ENCODE measurements at places on chromosomes 5 and 9. TPM values are rescaled to one million over a fixed set of nuclear protein-coding genes. Genes with fewer than 3 reads are reported as not detected.

DNA sequence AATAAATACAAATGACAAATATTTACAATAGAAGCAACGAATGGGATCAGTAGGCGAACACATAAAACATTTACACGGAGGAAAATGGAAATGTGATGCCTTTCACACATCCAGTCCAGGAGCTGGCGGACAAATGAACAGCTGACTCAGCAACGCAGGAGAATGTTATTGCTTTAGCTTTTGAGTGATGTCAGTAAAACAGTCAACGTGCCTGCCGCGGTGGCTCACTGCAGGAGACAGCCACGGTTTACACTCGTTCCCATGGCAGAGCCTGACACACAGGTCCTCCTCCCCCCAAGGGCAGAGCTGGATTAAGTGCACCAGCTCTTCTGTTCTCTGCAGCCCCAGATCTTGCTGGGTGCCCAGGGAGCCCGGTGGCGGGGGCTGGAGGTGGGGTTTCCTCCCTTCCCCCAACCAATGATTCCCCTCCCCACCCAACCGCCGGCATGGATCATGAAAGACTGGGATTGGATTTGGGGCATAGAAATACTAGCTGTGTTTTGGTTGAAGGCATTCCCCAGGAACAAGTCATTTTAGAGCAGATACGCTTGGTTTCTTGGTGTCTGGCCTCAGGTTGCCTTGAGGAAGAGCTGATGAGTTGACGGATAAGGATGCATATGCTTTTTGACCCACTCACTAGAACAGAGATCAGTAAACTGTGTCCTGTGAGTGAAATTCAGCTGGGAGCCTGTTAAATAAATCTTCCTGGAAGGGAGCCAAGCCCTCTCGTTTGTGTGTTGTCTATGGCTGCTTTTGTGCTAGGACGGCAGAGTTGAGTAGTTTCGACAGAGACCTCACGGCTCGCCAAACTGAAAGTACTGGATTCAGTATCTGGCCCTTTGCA is 12.5 kb downstream of the STC2 start:
- peak; percentile 92 for DNase-seq

GRCh38 chr5:164504141-164504772 is 998.8 kb downstream of the MAT2B start:
- DNase-seq, result peak; percentile 71

SLC45A2 gene
- polyA plus RNA-seq, result 0.46 TPM

DNA sequence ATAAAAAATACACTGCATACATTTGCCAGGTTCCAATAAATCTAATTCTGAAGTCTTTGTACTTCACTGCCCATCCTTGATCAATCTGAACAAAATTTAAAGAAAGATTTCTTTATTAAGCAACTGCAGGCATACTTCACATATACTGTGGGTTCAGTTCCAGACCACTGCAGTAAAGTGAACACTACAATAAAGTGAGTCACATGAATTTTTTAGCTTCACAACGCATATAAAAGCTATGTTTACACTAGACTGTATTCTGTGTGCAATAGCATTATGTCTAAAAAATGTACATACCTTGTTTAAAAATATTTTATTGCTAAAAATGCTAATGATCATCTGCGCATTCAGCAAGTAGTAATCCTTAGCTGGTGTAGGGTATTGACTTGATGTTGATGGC is 52.1 kb downstream of the SSBP2 start:
- DNase-seq, result no peak

DNA sequence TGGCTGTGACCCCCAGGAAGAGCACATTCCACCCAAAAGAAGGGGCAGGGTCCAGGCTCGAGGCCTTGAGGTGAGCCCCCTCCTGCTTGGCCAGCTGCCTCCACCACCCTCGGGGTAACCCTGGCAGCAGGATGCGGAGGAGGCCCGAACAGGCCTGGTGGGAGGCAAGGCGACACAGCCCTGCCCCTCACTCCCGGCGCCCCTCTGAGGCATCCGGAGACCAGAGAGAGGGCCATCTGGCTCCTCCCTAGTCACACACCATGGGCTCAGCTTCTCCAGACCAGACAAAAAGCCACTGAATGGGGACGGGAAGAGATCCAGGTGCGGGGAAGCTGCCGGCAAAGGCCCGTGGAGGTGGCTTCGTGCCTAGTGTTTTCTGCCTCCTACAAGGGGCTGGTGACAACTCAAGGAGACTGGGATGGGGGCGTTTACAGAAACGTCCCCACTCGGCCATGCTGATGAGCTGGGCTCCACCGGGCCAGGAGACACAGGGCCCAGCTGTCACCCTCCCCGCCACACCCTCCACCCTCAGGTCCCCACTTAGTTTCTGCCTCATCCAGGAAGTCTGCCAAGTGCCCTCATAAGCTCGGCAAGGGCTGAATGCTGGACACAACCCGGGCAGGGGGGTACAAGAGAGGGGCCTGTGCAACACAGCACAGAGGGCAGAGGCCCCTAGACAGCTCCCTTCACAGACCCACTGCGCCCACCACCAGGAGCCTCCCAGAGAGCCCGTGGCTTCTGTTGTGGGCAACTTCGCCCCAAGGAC is 41.9 kb downstream of the NACC2 start:
- peak; percentile 75 for DNase-seq

GRCh38 chr9:23830929-23831730 is 5.1 kb upstream of the ELAVL2 start:
- peak; percentile 73 for DNase-seq

DNA sequence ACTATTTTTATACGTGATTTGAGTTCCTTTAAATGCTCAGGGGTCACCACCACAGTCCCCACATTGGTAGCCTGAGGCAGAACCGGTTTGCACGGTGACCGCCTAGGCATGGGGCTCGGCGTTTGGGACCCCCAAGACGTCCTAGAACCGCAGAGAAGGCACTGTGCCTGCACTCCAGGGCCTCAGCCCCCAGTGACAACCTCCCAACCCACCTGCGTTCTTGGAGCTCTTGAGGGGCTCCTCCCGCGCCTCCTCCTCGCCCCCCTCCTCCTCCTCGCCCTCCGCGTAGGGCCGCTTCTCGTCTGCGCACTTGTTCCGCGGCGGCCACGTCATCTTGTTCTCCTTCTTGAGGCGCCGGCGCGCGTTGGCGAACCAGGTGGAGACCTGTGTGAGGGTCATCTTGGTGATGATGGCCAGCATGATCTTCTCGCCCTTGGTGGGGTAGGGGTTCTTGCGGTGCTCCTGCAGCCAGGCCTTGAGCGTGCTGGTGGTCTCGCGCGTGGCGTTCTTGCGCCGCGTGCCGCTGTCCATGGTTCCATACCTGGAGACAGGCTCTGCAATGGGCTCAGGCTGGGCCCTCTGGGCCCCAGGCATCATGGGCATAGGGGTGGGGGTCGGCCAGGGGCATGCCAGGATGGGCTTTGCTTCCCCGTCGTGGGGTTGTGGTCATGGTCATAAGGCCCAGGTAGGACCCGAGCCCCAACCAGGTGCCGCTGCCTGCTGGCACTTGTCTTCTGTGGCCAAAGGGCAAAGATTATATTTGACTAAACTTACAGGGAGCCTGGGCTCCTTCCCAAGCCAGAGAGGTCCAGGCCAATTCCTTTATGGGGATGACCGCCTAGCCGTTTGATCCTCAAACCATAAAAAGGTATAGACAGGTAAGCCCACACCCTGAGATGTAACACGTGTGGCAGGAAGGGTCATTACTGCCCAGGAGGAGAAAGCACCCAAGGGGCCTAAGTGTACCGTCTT is 3.1 kb downstream of the IRX4 start:
- no peak for DNase-seq

DNA sequence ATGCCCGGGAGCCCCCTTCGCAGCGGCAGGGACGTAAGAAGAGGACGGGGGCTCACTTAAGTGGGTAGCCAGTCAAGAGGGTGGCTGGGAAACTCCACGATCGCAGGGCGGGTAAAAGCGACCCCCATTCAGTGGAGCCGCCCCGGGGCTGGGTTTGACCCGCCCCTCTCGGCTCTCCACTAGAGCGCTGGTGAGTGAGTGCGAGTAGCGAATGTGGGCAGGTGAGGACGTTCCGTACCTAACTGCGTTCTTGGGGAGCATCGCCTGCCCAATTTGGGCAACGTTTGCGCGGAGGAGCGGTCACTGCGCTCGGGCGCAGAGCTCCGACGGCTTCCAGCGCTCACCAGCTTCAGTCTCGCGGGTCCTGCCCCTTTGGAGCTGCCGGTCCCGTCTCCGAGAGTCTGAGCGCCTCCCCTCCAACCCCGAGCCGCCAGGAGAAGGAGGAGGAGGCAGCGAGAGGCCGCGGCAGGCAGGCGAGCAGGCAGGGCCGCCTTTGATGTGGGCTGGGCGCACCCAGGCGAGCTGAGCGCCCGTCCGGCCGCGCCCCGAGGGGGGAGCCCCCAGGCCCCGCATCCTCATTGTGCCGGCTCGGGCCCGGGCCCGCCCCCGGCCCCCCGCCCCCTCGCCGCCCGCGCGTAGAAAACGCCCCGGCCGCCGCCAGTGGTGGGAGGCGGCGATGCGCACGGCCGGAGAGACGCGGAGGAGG is at the start of gene FGF18:
Gene FGF18 (plus strand): TSS at position 666 of the 706 bp plus-strand sequence. CDS start 553 bp downstream, outside the sequence.
- no peak for DNase-seq

- DNase-seq, result no peak
Measured at GRCh38 chr5:45113726-45114125, 305.0 kb downstream of the MRPS30 start.

DNA sequence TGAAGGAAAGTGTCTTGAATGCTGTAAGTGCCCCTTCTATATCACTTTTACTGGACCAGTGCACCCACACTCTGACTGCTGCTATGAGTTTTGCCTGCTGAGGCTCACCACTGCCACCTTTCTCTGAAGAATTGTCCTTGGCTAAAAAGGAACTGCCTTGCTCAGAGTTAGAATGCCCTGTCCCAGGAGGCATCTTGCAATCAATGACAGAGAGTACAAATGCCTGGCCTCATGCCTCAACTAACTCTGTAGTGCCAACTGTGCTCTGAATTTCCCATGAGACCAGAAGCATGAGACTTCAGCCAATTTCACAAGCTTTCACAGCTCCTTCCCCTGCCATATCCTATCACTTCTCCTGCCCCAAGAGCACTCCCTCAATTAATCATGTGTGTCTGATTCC is 569.7 kb downstream of the ZNF608 start:
- DNase-seq, result no peak

DNA sequence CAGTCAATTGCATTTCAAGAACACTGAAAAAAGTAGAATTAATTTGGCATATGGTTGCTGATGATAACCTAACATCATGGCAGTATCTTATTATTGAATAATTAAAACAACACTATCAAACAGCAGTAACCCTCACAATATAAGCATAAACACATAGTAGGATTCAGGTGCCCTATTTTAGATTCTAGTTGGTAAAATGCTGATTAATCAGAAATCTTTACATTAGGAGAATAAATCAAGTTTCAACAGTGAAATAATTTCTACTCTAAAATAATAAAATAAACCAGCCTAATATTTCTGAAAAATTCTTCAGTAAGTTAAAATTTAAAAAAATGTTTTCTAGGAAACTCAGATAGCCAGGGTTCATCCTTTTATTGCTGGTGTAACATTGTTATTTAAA is 76.4 kb upstream of the NUDT12 start:
- DNase-seq, result no peak

ARRDC3 gene
- polyA plus RNA-seq, result 40.3 TPM

GRCh38 chr9:131330814-131331600 is 41.5 kb downstream of the PLPP7 start:
- DNase-seq, result no peak

- DNase-seq, result no peak
Measured at GRCh38 chr5:9339206-9339818, 206.6 kb downstream of the SEMA5A start.

DNA sequence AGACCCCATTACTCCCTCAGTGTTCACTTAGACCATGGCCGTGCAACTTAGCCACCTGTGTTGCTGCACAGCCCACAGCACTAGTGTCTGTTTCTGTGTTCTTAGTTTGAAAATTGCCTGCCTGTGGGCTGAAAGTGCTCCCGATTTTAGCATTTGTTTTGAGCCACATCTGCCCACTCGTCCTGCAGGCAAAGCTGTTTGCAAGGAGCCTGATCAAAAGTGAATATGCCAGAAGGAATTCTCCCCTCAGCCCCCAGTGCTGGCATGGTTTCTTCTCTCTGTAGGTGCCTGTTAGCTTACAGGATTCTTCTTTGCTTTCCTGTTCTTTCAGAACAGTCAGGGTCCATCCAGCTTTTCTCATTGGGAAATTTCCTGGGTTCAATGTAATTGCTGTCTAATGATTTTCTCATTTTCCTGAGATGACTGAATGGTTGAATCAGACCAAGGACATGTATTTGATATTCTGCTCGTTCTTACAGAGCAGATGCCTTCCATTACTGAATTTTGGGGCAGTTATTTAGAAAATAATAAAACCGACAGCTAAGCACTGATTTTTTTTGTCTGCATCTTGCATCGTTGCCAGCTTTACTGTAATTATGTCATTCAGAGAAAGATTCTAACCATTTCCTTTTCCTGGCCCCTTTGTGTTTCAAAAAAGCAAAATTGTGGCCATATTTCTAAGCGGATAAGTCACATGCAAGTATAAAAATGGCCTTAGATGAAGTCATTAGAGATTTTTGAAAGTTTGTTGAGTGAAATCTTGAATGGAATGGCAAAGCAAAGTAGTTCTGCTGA is 111.1 kb upstream of the CKMT2 start:
- no peak for DNase-seq

SLC22A4 gene
- polyA plus RNA-seq, result 7.4 TPM

GRCh38 chr9:124110307-124110915 is 98.8 kb downstream of the LHX2 start:
- DNase-seq, result peak; percentile 15

DNA sequence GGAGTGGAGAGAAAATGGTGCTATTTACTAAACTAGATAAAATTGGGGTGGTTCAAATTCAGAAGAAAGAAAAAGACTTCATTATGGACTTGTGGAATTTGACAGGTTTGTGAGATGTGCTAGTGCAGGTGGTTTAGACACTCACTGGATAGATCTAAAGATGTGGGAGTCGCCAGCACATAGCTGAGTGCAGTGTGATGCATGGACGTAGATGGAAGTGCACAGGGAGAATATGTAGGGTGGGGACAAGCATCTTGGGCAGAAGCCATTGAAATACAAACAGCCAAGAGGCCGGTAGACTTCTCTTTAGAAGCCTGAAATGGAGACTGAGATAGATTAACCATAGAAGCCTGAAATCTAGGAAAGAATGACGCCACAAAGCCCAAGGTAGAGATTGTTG is 10.7 kb downstream of the HAPLN1 start:
- no peak for DNase-seq

NEURL1B gene
- polyA plus RNA-seq, result 17.1 TPM

- DNase-seq, result no peak
Measured at GRCh38 chr9:116726602-116727001, 39.5 kb downstream of the TRIM32 start.

DNA sequence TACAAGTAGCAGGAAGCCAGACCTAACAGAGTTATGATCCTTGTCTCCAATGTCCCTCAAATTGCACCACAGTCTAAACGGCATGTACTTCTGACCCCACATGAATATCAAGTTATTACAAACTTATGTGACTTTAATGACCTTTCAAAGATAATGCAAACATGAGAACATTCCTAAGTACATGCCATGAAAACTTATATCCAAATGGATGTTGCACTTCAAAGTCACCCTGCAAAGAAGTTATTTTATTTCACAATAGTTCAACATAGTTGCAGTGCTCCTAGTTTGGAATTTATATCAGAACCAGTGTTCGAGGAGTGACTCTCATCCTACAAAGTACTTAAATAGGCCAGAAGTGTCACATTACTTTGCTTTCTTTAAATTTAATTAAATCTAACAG is 41.2 kb upstream of the ITGA1 start:
- DNase-seq, result no peak

GCNT1 gene
- 1.9 TPM for polyA plus RNA-seq

CER1 gene
- 0.49 TPM for polyA plus RNA-seq

CTSV gene
- 4.0 TPM for polyA plus RNA-seq

GRCh38 chr5:59301727-59302126 is 591.8 kb downstream of the PDE4D start:
- DNase-seq, result no peak

CARTPT gene
- 30.1 TPM for polyA plus RNA-seq

Data from spinal cord (tissue), 10 donors.